NCI-H510A treated with DMSO at 0.1 percent for 48 hours (cell line): ENCODE measurements at places on chromosomes 7 and 10.

- no peak for DNase-seq
Observed at GRCh38 chr7:265998-266850, 23.7 kb upstream of the FOXL3 start.

GRCh38 chr7:90313907-90314306 lies 7.2 kb downstream of the FAM237B start:
- DNase-seq, result no peak

GRCh38 chr7:12683678-12684585 lies 3.5 kb upstream of the ARL4A start:
- no peak for DNase-seq

GRCh38 chr7:672891-673290 lies 53.6 kb upstream of the DNAAF5 start:
- DNase-seq, result no peak

- DNase-seq, result no peak
Observed at GRCh38 chr7:101845974-101846373, 28.5 kb downstream of the CUX1 start.

DNA sequence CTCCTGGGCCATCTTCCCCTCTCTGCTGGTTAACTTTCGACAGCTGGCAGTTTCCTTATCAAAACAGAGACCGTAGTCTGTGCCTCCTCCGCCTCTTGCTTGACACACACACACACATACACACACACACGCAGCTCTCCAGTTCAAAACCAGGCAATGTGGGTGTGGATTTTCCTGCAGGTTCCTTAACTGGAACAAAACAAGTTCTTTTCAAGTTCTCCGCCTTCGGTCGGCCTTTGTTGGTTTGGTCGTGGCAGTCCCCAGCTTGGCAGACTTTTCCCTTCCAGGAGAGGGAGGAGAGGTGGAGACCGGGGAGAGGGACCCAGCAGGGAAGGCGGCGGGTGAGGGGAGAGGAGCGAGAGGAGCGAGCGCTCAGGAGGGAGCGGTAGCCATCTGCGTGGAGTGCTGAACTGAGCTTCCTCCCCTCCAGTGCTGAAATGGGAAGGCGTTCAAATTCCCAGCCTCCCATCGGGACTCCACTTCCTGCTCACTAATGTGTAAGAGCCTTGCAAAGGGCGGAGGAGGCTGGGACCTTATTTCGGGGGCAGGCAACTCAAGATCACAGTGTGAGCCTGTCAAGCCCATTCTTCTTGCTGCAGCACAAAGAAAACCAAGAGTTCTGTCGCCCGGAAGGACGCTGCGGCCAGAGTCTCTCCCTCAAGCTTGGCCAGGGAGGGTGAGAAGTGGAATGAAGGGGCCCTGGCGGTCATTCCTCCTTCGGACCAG lies 120.6 kb downstream of the PRPF18 start:
- DNase-seq, result no peak
